ENCODE measurements at places on chromosomes 16 and 17.
A peak's percentile ranks its signal among the peaks of the same experiment; 100 is the strongest.

GRCh38 chr17:28883967-28884702 is 13.4 kb downstream of the FLOT2 start:
- DNase-seq: no peak

DNA sequence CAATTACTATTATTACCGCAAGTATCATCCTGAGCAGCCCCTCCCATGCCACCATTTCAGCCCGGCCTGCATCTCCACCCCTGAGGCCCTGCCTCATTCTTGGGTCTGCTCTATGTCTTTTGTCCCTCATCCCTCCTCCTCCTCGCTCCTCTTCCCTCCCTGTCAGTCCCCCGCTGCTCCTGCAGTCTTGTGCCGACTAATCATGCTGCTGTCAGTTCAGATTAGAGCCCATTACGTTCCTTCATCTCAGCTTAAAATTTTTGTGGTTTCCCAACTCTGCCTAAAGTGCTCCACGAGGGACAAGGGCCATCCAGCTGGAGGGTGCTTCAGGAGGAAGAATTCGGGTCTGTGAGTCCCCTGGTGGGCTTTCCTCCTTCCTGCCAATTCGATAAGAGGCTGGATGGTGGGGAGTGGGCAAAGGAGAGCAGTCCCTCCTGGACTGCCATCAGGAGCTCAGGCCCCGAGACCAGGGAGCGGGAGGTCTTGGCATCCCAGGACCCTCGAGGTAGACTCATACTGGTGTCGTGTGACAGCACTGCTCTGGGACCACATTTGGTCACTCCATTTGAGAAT is 32.9 kb upstream of the GOSR2 start:
- DNase-seq: no peak

DNA sequence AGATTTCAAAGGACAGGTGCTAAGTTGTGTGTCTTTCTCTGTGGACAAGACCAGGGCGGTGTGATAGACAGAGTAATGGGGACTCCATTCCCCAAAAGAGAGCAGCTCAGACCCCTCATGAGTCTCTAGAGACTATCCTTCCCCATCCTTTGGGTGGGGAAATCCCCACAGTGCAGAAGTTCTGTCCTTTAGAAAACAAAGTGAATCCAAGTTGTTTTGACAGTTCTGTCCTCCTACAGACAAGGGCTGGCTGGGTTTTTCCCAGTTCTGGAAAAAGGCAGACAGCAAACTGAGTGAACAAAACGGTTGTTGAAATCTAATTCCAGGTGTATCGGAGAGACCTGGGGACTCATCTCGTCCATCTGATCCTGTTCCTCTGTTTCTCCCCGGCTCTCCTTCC is 11.0 kb upstream of the HAS3 start:
- no peak for DNase-seq

DNA sequence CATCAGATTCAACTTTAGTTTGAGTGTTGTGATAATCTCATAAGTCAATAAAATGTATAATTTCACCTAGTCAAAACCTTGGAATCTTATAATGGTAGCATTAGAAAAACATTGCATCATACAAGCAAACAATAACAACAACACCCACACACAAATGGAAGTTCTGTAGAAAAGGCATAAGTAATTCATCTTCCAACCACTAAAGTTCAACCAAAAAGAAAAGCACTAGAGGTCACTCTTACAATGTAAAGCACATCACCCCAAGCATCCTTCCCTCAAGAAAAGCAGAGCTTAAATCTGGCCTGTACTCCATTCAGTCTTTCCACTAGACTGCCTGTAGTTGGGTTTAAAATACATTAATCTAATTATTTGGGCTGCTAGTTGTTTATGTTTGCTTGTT is 1.8 kb downstream of the CNTNAP4 start:
- no peak for DNase-seq

DNA sequence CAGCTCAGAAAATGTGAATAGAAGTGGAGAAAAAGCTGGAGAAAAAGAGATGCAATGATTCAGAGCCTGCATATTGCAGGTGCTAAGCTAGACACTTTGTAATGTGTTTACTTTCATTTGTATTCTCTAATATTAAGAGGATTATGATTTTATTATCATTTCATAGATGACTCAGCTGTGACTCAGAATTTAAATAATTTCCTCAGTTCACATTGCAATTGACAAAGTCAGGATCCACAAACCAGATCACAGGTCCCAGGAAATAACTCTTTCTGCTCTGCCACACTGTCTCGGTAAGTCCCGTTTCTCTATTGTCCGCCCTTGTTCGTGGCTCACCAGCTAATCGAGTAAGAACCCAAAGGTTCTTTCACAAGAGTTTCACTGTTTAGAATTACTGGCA is 235.4 kb upstream of the MON1B start:
- no peak for DNase-seq

DNA sequence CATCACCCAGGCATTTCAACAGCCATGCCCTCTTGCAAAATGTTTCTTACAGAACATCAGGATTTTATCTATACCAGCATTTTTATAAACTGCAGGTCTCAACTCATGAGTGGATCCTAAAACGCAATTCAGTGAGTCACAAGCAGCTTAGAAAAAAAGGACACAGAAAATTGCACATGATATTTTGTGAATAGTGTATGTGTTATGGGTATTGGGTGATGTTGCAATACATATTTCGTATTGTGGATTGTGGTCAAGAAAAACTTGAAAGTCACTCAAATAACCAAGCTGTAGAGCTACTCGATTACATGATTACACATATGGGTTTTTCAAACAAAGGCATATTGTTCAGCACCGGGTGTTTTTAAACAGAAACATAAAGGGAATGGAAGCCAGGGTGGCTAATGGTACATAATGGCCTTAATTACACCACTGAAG is 1.4 kb downstream of the WIPI1 start:
- DNase-seq: no peak

DNA sequence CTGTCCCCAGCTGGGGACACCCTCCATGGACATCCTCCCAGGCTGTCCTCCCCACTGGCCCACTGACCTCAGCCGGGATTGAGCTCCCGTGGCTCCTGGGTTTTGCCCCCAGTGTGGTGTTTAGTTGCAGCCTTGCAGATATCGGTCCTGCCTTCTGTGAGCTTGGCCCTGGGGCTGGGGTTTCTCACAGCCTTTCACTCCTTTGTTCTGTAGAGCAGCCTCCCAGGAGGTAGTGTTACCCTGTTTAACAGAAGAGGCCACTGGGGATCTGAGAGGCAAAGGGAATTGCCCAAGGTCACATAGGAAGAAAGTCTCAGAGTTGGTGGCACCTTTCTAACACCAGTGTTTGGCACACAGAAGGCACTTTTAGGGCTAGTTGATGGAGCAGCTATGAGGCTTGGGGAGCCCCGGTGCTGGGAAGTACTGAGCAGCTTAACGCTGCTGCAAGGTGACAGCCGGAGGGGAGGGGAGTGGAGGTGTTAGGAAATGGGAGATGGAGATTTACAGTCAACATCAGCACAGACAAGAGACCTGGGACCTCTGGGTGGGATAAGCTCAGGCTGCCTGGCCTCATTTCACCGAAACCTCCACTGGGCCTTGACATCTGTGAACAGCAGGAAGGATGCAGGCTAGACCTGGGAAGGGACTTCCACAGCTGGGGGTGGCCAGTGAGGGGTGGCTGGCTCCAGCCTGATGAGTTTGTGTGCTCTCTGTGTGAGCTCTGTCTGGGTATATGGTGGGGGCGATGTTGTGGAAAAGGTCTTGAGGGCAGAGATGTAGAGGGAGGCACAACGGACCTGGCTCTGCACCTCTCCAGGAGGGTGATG is 26.1 kb downstream of the CACNA1G start:
- DNase-seq: no peak

DNA sequence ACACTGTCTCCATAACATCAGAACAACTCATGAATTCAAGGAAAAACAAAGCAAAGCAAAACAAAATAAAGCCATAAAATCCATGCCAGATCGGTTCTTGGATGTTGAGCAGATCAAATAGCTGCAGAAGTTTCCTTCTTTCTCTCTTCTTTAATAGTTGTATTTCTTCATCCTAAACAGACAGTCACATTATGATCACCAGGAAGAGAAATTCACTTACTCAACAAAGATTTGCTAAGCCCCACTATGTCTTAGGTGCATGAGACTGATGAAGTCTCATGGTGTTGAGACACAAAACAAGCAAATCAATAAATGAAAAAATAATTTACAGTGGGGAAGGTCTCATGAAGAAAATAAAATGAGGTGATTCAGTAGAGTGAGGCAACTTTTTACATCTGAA is 72.8 kb downstream of the WIPI1 start:
- DNase-seq: no peak

DNA sequence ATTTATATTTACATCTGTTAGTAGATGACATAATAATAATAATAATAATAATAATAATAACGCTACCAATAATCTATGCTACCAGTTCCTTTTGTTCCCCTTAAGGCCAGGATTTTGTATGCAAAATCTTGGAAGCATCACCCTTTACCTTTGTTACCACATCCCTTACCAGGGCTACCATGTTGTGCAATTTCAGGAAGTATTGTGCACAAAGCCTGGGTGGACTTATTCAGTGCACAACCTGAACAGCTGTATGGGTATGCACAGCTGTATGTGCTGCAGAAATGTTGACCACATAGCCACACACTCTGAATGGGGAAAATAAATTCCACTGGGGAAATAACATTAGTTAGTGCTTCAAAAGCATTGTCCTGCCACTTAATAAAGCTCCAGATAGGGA is 19.9 kb upstream of the CALB2 start:
- DNase-seq: no peak

GRCh38 chr17:3656755-3657587 is 11.4 kb downstream of the TAX1BP3 start:
- no peak for DNase-seq

GRCh38 chr17:31283841-31284240 is 13.2 kb downstream of the OMG start:
- no peak for DNase-seq

DNA sequence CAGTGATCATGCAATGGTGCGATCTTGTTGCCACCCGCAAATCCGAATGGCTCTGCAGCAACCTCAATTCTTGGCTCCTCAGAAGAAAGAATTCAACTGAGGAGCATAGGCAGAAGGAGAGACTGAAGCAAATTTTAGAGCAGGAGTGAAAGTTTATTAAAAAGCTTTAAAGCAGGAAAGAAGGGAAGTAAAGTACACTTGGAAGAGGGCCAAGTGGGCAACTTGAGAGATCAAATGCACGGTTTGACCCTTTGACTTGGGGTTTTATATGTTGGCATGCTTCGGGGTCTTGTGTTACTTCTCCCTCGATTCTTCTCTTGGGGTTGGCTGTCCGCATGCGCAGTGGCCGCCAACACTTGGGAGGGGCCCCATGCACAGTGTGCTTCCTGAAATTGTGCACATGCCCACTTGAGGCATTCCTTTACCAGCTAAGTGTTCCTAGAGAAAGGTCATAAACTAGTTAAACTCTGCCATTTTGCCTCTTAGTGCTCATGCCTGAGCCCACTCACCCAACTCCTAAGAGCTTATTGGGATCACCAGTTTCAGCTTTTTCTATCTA is 36.7 kb downstream of the ZNRF1 start:
- no peak for DNase-seq

DNA sequence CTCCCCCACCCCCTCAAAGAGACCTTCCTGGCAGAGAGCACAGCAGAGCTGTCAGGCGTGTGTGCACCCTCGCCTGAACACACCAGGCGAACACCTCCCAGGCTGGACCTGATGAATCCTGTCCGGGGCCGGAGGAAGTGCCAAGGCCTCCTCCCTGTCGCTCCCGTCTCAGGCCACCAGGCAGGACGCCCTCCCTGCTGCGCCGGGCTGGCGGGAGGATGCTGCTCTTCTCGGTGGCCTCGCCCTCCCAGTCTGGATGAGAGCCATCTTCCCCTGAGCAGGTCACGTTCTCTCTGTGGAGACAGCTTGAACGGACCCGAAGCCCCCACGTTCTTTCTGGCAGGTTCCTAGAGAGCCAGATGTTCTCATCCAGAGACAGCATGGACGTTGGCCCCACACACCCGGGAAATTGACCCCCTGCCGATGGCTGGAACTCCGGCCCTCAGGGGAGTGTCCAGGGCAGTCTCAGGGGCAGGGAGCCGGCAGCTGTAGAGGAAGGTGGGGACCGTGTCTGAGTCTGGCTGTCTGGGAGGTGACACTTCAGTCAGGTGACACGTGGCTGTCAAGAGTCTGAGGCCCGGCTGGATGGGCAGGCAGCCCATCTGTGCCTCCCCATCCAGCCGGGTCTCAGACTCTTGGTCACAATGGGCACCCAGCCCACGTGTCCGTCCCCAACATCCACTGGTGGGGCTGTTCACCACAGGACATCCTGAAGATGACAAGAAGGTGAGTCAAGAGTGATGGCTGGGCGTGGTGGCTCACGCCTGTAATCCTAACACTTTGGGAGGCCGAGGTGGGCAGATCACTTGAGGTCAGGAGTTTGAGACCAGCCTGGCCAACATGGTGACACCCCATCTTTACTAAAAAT is 5.0 kb upstream of the TIMP2 start:
- peak; percentile 43 for DNase-seq

GRCh38 chr16:57165938-57166337 is 19.9 kb downstream of the PSME3IP1 start:
- DNase-seq: no peak

DNA sequence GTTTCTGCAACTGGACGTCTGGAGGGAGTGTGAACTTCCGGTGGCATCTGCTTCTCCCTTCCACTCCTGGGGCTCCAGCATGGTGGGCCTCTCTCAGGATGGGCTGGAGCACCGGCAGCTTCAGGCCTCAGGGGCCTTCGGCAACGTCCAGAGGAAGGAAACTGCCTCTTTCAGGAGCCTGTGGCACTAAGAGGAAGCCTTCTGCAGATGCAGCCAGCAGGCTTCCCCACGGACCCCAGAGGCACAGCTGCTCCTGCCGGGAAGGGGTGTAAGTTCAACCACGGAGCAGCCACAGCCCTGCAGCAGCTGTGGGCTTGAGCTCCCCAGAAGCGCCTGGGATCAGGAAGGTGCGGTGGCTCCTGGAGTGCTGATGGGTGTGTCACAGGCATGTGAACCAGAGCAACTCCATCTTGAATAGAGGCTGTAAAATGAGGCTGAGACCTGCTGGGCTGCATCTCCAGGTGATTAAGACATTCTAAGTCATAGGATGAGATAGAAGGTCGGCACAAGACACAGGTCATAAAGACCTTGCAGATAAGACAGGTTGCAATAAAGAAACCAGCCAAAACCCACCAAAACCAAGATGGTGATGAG is 50.8 kb upstream of the KLHDC4 start:
- DNase-seq: no peak

- DNase-seq: no peak
These were observed 193.6 kb downstream of the RPTOR start for GRCh38 chr17:80738020-80738808.

GRCh38 chr16:1708768-1709180 is 2.8 kb downstream of the MAPK8IP3 start:
- no peak for DNase-seq

GRCh38 chr17:35947156-35947585 is 3.7 kb upstream of the LYZL6 start:
- peak; percentile 60 for DNase-seq

GRCh38 chr17:79970576-79971068 is 65.0 kb downstream of the TBC1D16 start:
- DNase-seq: peak; percentile 90

- no peak for DNase-seq
These were observed 69.0 kb downstream of the PLXDC1 start for GRCh38 chr17:39082482-39082881.

DNA sequence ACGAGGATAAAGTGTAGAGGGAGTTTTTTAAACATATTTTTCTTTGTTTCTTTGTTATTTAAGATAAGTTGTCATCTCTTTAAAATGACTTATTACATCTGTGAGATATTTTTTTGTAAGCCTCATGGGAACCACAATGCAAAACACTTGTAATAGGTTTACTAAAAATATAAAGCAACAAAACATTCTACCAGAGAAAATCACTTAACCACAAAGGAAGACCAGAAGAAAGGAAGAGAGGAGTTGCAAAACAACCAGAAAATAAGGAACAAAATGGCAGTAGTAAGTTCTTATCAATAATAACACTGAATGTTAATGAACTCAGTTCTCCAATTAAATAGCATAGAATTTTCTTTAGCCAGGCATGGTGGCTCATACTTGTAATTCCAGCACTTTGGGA is 22.9 kb downstream of the DHRS7B start:
- DNase-seq: no peak
